ENCODE measurements at places on chromosomes 13 and 19. TPM values are rescaled to one million over a fixed set of nuclear protein-coding genes. Genes with fewer than 3 reads are reported as not detected.

Gene CLEC11A
- total RNA-seq: not detected

Gene ATP8B3
- total RNA-seq: 1.2 TPM

Gene CEACAM20
- total RNA-seq: not detected

Gene PEG3
- 0.48 TPM for total RNA-seq

Gene ZNF844
- 2.3 TPM for total RNA-seq

Gene DOHH
- 16.2 TPM for total RNA-seq

Gene SRRM5
- not detected for total RNA-seq

Gene RXFP2
- total RNA-seq: not detected

Gene PPP1R13L
- 20.5 TPM for total RNA-seq

Data from tracheal epithelial cell (primary cell).